Fibroblast of skin of scalp (primary cell): ENCODE measurements at places on chromosomes 7 and 10.

GRCh38 chr7:43278088-43278644 lies 165.7 kb downstream of the HECW1 start:
- no peak for DNase-seq

- peak; percentile 50 for DNase-seq
Observed at GRCh38 chr7:17289074-17289645, 9.3 kb upstream of the AHR start.

DNA sequence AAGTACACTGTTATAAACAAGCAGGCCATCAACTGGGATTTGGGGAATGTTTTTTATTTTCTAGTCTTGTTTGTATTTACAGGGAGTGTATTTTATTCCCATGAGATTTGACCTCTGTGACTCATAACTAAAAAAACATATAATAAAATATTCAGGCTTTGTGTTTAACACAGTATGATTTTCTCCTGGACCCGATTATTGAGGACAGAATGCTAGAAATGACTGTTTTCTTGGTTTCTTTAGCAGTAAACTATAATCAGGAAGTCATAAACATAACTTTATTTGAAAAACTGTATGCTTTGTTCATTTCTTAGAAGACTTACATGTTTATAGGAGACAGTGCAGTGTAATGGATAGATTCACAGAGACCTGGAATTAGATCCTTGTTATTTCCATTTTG lies 2.1 kb downstream of the NHLRC2 start:
- DNase-seq: peak; percentile 2

DNA sequence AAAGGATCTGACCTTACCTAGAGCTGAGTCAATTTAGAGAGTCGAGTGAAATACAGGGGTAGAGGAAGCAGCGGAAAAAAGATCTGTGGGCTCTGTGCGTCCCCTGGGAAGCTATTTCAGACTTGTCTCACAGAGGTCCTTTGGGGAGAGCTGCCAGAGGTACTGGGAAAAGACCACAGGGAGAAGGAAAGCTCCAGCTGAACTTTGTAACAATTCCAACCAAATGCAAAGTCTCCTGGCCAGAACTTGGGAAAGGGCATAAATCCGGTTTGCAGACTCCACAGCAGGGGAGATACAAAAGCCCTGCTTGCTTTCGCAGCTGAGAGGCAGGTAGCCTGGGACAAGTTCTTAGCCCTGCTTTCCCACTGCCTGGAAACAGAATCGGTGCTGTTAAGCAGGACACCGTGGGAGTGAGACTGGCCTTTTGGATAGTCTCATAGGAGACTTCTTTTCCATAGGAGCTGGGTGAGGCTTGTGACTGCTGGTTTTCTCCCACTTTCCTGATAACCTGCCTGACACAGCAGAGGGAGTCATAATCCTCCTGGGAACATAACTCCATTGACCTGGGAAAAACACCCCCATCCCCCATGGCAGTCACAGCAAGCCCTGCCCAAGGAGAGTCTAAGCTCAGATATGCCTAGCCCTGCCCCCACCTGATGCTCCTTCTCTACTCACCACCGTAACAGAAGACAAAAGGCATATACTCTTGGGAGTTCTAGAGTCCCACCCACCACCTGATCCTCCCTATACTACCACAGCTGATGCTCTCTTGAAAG lies 926.2 kb downstream of the KCNMA1 start:
- DNase-seq: no peak

- no peak for DNase-seq
Observed at GRCh38 chr10:78063236-78063635, 29.6 kb downstream of the RPS24 start.

DNA sequence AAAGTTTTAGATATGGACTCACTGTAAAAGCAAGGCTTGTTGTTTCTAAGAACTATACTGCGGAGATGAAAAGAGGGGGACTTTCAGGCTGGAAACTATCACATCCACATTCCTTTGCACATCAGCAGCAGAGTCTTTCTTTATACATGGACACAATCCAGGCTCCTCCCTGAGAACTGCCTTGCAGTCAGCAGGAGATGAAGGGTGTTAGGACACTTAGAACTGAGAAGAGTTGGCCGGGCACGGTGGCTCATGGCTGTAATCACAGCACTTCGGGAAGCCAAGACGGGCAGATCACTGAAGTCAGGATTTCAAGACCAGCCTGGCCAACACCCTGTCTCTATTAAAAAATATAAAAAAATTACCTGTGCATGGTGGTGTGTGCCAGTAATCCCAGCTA lies 9.7 kb upstream of the GARS1 start:
- no peak for DNase-seq

GRCh38 chr7:157422279-157422678 lies 85.5 kb downstream of the DNAJB6 start:
- no peak for DNase-seq

GRCh38 chr10:120490288-120490687 lies 33.3 kb downstream of the PLPP4 start:
- DNase-seq: no peak

GRCh38 chr7:128805225-128805624 lies 13.5 kb downstream of the CCDC136 start:
- DNase-seq: no peak

GRCh38 chr10:71493741-71494140 lies 97.0 kb downstream of the CDH23 start:
- no peak for DNase-seq

DNA sequence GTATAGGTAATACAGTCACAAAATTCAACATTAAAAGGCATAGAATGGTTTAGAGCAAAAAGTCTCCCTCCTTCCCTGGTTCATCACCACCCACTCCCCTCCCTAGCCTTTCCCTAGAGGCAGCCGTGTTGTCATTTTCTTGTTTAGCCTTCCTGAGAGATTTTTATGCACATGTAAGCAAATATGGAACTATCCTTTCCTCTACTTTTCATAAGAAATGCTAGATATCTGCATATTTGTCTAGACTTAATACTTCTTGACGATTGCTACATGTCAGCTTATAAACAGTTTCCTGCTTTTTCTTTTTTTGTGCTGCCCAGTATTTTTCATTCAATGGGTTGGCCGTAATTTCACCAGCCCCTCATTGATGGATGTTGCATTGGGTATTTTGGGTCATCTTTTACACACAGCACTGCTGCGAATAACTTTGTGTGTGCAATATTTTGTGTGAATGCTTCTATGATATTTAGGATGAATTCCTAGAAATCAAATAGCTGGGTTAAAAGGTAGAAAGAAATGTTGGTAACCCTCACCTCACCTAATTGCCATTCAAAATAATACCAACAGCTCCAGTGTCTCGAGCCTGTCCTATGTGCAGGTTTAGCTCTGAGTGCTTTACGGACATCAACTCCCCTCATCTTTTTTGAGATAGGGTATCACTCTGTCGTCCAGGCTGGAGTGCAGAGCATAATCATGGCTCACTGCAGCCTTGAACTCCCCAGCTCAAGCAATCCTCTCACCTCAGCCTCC lies 6.9 kb downstream of the IRF5 start:
- DNase-seq: no peak
